Stimulated activated CD4-positive, alpha-beta T cell treated with anti-CD3 and anti-CD28 coated beads, TNF-alpha, amount 100 ng/mL, for 1 hour (primary cell): ENCODE measurements at places on chromosomes 1 and 21.

- DNase-seq, result no peak
Observed at GRCh38 chr21:34526241-34526617, 14.2 kb upstream of the KCNE1 start.

GRCh38 chr1:79726911-79727310 is 720.4 kb upstream of the ADGRL4 start:
- DNase-seq, result no peak

DNA sequence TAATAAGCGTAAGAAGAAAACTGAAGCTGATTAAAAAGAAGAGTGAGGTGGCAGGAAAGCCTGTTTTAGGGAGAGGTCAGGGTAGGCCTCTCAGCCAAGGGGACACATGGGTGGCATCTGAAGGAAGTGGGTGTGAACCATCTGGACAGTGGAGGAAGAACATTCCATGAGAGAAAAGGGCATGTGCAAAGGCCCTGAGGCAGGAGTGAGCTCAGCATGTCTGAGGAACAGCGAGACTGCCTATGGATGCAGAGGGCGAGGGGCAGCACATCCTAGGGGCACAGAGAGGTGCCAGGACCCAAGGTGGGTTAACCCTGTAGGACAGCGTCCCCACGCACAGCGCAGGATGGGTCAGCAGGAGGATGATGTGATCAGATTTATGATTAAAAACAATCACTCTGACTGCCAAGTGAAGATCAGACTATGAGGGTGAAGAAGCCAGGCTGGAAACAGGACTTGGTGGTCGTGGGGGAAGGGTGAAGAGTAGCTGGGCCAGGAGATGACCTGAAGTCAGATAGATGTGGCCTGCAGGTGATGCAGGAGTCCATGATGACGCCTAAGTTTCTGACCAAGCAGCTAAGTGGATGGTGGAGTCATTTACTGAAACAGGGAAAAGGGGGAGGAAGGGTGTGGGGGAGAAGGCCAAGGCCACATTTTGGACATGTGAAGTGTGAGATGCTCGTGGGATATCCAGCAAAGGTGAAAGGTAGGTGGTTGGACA is 37.9 kb downstream of the PABPC4 start:
- DNase-seq, result no peak

DNA sequence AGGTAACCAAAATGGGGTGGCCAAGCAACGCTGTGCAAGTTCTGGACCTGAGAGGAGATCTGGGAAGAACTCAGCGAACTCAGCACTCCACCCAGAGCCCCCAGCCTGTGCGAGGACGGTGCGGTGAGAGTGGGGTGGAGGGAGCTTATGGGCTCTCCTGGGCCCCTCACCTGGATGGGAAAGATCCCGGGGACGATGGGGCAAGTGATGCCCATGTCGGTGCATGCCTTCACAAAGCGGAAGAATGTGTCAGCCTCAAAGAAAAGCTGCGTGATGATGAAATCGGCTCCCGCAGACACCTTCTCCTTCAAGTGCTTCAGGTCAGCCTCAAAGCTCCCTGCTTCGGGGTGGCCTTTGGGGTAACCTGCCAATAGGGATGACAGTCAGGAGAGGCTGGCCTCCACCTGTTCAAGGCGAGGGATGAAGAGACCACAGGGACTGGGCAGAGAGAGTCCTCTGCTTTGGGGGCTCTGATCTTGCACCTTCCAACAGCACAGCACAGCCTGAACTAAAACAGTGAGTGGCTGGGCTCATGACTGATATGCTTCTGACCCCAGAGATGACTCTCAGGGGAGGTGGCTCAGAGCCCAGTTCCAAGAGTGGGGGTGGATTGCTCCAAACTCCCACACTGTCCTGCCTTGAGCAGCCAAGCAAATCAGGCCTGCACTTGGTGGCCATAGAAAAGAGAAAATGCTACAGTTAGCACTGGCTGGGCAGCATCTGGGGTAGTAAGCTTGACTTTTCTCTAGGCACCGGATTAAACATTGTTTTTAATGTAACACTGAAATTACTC is 9.5 kb downstream of the MTHFR start:
- DNase-seq, result no peak

DNA sequence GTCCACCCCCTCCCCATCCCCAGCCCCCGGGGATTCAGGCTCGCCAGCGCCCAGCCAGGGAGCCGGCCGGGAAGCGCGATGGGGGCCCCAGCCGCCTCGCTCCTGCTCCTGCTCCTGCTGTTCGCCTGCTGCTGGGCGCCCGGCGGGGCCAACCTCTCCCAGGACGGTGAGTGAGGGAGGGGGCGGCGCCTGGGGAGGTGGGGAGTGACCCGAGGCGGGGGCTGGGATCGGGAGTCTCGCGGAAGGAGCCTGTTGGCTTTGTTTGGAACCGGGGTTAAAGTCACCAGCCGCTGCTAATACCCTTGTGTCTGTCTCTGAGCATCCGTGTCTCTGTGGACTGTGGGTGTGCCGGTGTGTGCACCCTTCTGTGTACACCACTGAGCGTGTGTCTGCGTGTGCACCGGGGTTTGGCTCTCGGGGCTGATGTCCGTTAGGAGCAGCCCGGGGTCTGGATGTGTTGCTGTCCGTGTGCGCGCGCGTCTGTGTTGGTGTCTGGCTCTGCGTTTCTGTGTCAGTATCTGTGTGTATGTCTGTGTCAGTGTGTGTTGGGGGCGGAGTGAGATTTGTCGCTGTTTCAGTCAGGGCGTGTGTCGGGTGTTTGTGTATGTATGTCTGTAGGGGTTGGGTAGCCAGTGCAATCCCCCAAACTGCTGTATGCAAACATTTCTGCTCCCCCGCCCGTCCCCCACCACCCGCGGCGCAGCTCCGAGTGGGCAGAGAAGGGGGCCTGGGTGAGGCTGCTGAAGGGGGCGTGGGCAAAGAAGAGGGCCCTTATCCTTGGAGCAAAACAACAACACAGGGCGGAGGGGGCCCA is 480 bp downstream of the CADM3 start:
- no peak for DNase-seq
